ENCODE measurements at places on chromosomes 4 and X.

DNA sequence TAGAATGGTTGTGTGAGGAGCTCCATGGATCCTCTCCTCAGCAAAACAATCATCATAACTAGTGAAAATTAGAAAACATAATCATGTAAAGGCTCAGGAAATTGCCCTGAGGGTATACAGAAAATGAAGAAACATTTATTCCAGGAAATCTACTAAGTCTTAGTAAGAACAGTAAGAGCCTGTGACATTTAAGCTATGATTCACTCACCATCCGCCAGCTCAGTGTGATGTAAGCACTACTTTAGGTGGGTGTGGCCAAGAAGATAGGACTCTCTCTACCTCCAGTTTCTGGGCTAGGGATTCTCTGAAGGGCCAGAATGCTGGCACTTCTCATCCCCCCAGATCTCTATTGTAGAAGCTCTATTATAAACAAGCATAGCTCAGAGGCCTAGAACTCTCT, 147.5 kb downstream of the DLG3 start:
- DNase-seq, result no peak

DNA sequence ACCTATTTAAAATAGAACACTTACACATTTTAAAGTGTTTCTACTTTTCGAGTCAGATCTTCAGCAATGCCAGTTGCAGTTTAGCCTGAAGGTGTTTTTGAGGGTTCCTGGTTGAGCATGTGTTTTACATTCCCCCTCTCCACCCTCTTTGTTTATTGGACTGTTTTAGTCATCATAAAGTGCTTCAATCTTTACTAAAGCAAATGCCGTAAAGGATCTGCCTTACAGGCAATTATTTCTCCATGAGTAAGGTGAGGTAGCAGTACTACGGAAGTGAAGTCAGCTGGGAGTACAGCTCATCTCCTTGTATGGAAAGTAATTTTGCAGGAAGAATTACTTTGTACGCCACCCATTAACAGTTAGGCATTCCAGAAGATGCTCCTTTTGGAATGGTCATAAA, 36.9 kb downstream of the PDLIM5 start:
- no peak for DNase-seq

- DNase-seq, result no peak
Measured at GRCh38 chrX:38205039-38205438, 15.6 kb downstream of the SRPX start.

DNA sequence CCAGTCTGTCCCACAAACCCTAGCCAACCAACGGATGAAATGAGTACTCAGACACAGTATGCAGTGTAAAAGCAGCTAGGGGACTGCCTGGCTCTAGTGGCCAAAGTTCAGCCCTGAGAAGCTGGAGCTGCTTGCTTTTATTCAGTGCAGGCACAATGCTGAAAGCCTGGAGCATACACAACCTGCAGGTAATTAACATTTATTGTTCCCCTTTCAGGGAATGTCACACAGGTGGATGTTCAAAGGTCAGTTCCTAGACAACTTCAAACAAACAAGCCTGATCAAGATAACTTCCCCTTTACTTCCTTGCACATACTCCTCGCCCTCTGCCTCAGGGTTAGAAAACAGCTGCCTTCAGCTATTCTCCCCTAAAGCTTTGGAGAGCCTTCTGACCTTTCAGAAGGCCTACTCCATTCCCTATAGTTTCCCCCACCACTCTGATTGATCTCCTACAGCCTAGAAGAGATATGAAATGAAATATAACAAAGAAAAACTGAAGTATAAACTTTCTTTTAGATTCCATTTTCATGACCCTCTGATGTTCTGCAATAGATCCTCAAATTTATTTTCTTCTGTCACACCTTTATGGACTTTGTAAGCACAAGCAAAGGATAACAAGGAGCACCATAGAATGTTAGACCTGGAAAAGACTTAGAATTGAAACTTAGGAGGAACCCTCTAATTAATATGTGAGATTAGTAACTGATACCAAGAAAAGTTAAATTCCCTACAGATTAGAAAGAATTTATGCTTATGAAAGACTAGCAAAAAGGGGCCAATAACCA, 6.8 kb upstream of the DCAF8L1 start:
- DNase-seq, result peak; percentile 5

DNA sequence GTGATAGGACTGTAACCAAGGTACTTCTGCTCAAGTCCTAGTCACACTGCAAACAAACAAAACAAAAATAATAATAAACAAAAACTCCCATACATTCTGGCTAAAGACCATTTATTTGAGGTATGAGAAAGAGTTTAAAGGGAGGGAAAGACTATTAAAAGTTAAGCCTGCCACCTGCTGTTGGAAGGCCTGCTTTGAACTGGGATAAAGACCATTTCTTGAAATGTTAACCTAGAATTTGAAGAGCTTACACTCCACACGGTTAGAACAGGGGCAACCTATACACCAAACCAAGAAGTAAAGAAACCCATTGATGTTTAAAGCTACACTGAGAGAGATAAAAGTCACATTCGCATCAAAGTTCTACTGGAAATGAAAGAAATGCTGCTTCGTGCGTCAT, 548.7 kb upstream of the DIPK2B start:
- DNase-seq, result no peak

- peak; percentile 63 for DNase-seq
Measured at GRCh38 chr4:41935652-41936021, 408 bp downstream of the TMEM33 start.

DNA sequence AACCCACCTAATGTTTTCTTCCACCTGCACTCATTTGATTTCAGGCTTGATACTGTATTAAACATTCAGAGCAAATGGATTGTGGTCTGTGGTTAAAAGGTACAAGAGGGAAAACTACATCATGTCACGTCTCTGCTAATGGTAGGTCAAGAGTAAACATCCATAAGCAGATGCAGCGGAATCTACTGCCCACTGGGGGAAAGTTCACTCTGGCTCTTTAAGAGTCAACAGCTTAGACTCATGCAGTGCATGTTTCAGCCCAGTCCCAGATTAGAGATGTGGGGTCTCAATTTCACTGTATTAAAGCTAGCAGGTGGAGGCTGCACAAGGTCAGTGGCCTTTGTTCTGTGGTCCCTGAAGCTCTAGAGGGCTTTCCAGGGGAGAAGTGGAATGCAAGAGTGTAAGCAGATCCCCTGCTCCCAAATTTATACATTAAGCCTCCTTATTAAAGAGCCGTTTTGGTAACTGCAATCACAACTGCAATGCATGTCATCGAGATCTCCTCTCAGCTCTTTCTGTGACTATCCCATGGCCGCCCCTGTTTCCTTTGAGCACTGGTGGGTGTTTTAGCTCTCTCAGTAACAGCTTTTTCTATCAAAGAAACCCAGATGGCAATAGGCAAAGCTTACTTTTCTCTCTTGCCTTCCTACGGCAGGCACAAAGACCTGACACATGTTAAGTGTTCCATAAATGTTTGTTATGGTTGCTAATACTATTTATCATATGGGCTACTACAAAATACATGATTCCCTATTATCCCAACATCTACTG, 53.4 kb downstream of the LDB2 start:
- DNase-seq, result peak; percentile 32

- DNase-seq, result no peak
Measured at GRCh38 chr4:1597021-1597931, 86.8 kb downstream of the FAM53A start.

DNA sequence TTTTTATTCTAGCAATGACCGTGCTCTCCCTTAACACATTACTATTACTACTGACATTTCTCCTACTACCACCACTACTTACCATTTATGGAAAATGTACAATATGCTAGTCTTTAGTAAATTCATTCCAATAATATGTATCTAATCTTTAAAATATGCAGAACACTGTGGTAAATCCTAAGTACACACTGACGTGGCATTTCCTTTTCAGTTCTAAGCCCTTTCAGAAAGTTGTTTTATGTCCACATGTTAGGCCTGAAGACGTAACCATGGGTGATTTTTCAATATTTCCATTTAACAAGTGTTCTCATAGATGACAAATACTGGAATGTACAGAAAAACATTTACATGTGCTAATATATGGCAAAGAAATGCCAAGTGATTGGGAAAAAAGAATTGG, 268.6 kb upstream of the SLIT2 start:
- no peak for DNase-seq

GRCh38 chrX:110743679-110744340, 51.8 kb downstream of the CHRDL1 start:
- no peak for DNase-seq

DNA sequence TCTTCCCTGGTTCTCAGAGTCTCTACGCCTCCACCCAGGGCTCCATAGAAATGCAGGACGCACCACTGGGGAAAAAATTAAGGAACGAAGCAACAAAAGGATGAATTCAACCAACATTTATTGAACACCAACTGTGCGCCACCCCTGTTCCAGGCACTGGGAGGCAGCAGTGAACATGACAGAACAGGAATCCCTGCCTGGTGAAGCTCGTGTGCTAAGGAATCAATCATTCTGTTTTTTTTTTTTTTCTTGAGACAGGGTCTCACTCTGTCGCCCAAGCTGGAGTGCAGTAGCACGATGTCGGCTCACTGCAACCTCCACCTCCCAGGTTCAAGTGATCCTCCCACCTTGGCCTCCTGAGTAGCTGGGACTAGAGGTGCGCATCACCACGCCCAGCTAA, 1.9 kb upstream of the FTSJ1 start:
- DNase-seq, result no peak

DNA sequence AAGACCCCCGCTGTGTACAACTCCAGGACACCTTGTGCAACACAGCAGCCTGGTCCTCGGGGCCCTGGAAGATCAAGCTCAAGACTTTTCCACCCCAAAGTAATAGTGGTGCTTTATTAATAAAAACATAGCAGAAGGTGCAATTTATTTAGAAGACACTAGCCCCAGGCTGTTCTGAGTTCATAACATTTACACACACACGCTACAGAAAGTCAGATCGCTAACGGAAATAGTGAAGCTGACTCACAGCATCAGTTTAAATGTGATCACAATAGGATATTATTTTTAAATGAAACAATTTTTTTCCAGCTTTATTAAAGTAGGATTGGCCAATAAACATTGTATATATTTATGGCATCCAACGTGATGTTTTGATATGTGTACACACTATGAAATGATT, 141.0 kb downstream of the STK32B start:
- DNase-seq, result no peak

GRCh38 chr4:66585767-66586166, 915.5 kb upstream of the EPHA5 start:
- no peak for DNase-seq

GRCh38 chrX:148914783-148915182, 414.4 kb downstream of the AFF2 start:
- DNase-seq, result no peak

GRCh38 chr4:4607336-4608213, 65.7 kb upstream of the STX18 start:
- no peak for DNase-seq

- DNase-seq, result no peak
Measured at GRCh38 chr4:1052231-1052671, 40.8 kb downstream of the FGFRL1 start.

DNA sequence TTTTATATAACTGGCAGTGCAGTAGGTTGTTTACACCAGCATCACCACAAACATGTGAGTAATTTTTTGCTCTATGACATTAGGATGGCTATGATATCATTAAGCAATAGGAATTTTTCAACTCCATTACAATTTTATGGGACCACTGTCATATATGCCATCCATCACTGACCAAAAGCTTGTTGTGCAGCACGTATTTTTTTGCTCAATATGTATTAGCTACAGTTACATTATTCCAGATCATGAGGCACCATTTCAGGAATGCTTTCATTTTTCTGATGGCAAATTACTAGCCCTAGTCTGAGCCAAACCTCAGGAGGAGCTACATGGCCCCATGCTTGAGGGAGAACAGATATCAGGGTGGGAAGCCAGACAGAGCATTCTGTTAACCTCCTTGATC, 56.8 kb upstream of the DCLK2 start:
- DNase-seq, result no peak

- no peak for DNase-seq
Measured at GRCh38 chr4:155903453-155903852, at the start of gene TDO2. TSS of gene TDO2 (plus strand) at chr4:155903696. CDS start at chr4:155903759, 63 bp downstream.

- DNase-seq, result no peak
Measured at GRCh38 chrX:45621376-45622041, 420.8 kb upstream of the DIPK2B start.

DNA sequence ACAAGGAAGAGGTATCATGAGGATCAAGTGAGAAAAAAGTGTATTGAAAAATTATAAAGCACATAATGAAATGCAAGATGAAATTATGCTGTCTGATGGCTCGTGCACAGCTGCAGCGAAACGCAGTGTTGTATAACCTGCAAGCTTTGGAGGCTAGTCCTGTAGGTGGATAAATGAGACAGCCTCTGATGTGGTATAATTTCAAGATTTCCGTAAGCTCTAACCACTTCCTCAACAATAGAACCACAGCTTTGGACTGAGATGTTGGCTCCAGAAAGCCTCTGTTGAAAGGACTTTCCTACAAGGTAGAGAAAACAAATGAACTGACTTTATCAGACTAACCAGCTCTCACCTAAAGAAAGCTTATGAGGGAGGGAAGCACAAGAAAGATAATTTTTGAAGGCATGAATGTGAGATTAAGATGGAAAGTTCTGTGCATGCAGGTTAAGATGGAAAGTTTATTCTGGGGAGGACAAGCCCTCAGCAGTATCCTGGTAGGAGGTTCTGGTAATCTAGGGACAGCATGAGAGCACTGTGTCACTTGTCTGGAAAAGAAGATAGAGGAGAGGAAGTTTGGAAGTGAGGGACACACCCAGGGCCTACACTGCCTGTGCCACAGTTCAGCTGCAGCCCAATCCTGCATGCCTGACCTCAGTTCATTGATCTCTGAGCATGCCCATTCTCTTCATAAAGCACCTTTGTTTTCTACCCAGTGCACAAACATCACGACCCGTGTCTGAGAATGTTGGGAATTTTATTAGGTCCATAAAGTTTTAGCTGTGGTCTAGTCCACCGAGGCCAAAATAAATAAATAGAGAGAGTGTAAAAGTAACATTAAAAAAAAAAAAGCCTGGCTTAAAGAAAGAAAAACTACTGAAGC, 161.5 kb upstream of the SFRP2 start:
- DNase-seq, result peak; percentile 21

DNA sequence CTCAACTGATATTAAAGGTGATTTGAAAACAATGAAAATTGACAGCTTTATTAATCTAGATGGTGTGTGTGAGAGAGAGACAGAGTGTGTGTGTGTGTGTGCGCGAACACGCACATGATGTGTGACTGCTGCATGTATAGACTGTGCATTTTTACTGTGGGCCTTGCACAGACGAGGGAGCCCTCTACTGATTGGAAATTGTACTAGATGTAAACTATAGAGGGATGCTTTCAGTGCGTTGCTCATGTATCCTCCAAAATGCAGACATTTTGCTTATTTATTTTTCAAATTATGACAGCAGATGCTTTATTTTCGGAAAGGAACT, 168.4 kb upstream of the GK2 start:
- DNase-seq, result peak; percentile 21

Measured in HepG2 (cell line).